ENCODE measurements at places on chromosomes 5 and 9.

GRCh38 chr9:893843-894420 lies 52.4 kb downstream of the DMRT1 start:
- DNase-seq = peak; percentile 68

- DNase-seq = no peak
Observed at GRCh38 chr5:135533794-135534193, 2.0 kb downstream of the NEUROG1 start.

GRCh38 chr9:121278477-121279261 lies 10.7 kb downstream of the GSN start:
- DNase-seq = peak; percentile 71

- DNase-seq = no peak
Observed at GRCh38 chr9:99274495-99274894, 52.4 kb downstream of the SEC61B start.

- DNase-seq = no peak
Observed at GRCh38 chr5:149935431-149935901, 9.1 kb downstream of the PDE6A start.

DNA sequence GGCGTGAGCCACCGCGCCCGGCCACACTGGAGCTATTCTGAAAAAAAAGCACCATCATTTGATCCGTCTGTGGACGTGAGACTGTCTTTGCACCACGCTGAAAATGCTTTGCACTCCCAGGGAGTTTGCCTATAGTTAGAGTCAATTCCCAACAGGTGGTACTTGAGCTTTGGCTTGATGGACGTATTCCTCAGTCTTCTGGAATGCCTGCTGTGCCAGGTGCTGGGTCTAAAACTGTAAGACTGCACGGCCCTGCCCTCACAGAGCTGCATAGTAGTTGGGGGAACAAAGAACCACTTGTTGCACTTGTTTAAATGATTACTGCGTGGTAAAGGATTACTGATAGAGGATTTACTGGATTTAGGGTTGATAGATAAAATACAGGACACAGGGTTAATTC lies 3.4 kb upstream of the CCNO start:
- no peak for DNase-seq

DNA sequence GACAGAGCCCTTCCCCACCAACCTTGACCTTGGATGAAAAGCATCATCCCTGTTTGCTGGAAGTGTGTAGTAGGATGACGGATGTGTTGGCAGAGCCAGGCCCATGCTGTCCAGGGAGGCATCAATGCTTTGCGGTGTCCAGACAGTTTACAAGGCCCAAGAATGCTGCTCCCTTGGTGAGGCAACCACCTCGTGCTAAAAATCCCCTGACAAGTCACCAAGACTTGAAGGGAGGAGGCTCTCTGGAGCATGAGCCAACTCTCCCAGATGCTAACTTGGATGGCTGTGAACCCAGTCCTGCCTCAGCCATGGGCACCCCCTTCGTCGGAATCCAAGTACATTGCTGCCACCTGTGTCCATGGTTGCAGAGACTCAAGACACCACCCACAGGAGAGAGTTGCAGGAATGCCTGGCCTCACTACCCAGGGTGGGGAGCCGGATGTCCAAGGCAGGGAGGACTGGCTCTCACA lies 9.5 kb upstream of the NKD2 start:
- no peak for DNase-seq

Data from activated CD4-positive, alpha-beta T cell treated with anti-CD3 and anti-CD28 coated beads for 48 hours (primary cell).